Stimulated activated CD4-positive, alpha-beta T cell treated with anti-CD3 and anti-CD28 coated beads, Interleukin-1b, Interleukin-23, amount 100 ng/mL, for 1 hour (primary cell): ENCODE measurements at places on chromosomes 4 and X.

DNA sequence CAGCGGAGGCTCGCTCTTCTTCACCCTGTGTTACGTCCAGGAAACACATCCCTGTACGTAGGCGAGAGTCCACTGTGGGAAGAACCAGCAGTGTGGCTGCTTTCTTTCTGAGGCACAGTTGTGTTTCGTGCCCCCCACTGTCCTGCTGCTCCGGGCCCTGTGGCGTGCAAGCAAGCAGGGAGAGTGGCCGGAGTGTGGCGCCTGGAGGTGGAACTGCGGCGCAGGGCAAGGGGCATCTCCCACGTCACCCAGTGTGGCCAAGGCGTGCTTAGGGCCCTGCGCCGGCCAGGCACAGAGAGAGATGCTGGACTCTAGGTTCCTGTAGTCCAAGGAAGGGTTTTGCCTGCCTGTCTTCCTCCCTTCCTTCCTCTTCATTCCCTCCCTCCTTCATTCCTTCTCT lies 13.3 kb upstream of the PSAPL1 start:
- DNase-seq = no peak

- DNase-seq = no peak
These were observed 79.0 kb downstream of the KLHL8 start for GRCh38 chr4:87141428-87141827.

GRCh38 chr4:140061659-140062289 lies 92.2 kb downstream of the MAML3 start:
- DNase-seq = no peak

DNA sequence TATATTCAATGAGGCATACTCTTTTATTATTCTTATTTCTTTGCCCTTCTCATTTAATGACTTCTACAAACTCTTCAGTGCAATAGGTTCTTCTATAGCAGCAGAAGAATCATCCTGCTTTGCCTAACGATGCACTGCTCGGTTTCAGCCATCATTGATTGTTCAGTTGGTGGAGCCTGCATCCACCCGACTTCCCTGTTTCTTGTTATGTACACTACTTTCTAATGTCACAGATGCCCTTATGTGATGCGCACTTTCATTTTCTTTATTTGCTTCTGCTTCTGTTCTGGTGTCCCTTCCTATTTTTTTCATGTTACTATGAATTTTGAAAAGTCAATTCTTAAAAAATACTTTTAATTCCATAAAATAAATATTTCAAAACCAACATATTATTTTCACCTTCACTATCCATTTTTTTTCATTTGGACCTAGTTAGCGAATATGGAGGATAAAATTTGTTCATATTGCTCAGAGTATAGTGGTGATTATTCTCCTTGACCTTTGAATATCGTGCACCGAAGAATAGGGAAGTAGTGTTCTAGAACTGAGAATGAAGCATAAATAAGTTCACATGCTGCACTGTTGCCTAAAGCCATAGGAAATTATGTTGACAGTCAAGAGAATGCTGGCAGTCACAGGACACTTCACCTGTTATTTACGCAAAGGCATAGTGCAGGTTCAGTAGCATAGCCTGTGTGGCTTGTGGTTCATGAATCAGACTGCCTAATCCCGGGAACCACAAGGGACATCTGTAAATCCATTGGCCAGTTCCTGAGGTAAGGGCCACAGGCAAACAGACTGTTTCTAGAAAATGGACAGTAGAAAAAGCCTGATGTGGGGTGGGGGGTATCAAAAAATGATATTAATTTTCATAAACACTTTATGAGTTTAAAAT lies 21.3 kb upstream of the SFRP2 start:
- no peak for DNase-seq

DNA sequence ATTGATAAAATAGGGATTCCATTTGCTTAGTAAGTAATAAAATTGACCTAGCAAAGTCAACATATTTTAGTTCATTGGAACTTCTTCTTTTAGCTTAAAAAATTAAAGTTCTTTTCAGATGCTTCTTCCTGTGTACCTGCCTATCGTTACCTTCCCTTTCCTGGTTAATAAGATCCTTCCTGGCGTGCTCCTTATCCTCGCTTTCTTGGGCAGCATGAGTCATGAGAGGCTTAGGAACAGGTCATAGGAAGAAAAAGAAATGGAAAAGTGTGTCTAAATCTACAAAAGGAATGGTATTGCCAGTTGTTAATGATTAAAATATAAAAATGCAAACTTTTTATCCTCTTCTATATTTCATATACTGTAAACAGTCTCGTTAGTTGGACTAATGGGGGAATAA lies 170.3 kb downstream of the DCTD start:
- no peak for DNase-seq

DNA sequence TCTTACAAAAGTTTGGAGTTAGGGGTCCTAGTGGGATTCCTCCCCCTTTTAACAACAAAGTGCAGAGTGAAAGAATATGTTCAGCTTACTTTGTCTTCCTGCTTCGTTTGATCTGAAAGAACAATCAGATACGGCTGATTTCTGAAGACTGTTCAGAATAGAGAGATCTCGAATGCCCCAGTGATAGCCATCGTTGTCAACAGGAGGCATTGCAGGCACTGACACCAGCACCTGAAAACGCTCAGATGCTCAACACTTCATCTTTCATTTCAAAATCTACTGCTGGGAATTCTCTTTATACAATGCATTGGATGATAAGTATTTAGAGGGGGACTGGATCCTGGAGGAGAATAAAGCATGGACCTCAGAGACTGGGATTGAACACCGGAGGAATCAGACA lies 186.3 kb upstream of the TENM3 start:
- DNase-seq = no peak
